ENCODE measurements at places on chromosomes 1 and 21.

- DNase-seq: no peak
These were observed 153.1 kb upstream of the FGGY start for GRCh38 chr1:59143811-59144210.

- DNase-seq: no peak
These were observed 65.2 kb upstream of the FAM163A start for GRCh38 chr1:179677882-179678281.

GRCh38 chr21:35428001-35428320, 378.9 kb upstream of the RUNX1 start:
- no peak for DNase-seq

DNA sequence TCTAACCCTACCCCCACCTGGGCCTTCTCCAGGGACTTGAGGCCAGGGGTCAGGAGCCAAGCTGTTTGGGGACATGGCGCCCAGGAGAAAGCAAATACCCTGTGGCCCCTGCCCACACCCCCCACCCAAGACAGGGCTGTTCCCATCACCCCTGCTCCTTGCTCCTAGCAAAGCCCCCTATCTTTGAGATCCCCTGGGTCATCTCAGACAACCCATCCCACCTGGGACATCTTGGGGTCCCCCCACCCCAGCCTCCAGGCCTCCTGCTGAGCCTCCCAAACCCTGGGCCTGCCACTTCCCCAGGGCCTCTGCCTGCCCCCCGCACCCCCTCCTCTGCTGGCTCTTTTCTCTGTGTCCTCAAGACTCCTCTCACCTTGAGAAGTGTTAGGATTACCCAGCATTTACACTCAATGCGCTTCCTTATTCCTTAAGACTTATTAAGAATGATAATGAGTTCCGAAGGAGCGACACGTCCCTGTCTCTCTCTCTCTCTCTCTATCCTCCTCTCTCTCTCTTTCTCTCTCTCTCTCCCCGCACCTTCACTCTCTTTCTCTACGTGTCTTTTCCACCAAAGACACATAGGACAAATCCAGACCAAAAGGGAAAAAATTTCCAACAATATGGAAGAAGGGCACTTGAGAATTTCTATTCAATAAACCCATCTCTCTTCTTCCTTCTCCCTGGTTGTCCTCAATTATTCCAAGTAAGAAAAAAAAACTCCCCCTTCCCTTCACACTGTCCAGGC, 7.2 kb downstream of the CASZ1 start:
- DNase-seq: no peak

- DNase-seq: no peak
These were observed 16.0 kb upstream of the PIGV start for GRCh38 chr1:26771643-26772321.

DNA sequence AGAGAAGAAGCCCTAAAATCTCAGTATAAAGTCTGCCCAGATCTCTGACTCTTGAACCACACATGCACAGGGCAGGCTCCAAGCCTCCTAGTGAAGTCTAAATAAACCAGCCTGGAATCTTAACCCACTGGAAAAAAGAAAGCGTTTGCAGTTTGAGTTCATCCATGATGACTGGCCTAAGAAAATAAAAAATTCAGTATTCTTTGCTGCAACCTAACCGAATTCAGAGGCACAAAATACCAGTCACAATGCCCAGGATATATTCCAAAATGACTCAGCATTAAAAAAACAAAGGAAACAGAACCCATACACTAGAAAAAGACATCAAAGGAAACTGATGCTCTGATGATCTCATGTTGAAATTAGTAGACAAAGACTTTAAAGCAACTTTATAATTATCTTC, 269.2 kb downstream of the SDCCAG8 start:
- no peak for DNase-seq

GRCh38 chr1:219903353-219903871, 24.9 kb downstream of the SLC30A10 start:
- DNase-seq: no peak

- DNase-seq: no peak
These were observed 9.7 kb upstream of the LHX8 start for GRCh38 chr1:75124510-75124909.

DNA sequence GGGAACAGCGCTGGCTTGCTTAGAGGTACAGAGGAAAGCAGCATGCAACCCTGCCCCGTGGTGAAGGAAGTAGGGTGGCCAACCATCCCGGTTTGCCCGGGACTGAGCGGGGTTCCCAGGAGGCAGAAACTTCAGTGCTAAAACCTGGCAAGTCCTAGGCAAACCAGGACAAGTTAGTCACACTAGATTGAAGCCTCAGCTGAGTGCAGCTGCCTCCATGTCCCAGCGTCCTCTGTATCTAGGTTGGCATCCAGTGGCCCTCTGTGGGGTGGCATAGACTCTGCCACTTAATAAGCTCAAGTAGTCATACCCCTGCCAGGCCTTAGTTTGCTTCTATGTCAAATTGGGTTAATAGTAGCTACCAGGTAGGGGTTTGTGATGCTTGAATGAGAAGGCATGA, 67.1 kb downstream of the ATP2B4 start:
- DNase-seq: no peak

GRCh38 chr1:164587617-164588501, 28.9 kb downstream of the PBX1 start:
- no peak for DNase-seq

Data from activated naive CD8-positive, alpha-beta T cell treated with anti-CD3 and anti-CD28 coated beads, Interleukin-2, amount 50 U/mL, for 16 hours (primary cell).